WTC11 (cell line): ENCODE measurements at places on chromosomes 4 and X.

- no peak for DNase-seq
These were observed 38.7 kb upstream of the FGF2 start for GRCh38 chr4:122787940-122788339.

DNA sequence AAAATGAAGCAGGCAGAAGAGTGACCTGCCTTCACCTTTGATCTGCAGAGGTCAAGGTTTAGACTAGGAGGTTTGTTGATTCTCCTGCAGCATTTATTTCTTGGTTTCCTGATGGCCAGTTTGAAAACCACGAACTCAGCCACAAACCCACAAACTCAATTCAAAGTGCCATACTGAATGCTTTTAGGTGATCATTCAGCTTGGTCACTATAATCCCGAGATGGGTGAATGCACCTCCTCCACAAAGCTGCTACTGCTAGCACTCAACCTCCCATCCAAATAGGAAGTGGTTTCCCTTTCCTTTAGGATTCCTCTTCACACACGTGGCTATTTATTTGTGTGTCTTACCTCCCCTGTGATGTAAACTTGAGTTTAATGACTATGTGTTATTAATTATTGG lies 225.2 kb downstream of the MID1 start:
- DNase-seq: no peak

- no peak for DNase-seq
These were observed 162.7 kb downstream of the NAF1 start for GRCh38 chr4:163003979-163004378.

GRCh38 chr4:26385690-26386089 lies 64.9 kb downstream of the RBPJ start:
- no peak for DNase-seq

DNA sequence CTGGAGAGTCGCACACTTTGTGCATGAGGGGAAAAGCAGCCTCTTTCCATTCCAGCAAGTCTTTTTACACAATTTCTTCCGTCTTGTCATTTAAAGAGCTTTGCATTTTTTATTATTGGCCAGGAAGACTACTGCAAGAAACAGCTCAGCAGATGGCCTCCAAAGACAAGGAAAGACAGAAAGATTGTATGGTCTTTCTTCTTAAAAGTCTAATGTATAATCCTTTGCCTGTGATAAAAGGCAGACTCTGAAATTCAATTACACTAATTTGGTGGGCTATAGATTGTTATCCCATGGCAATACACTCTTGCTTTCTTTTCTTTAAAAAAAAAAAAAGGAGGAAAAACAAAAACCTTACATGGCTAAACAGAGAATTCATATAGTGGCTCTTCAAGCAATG lies 5.9 kb downstream of the CAPN6 start:
- no peak for DNase-seq

DNA sequence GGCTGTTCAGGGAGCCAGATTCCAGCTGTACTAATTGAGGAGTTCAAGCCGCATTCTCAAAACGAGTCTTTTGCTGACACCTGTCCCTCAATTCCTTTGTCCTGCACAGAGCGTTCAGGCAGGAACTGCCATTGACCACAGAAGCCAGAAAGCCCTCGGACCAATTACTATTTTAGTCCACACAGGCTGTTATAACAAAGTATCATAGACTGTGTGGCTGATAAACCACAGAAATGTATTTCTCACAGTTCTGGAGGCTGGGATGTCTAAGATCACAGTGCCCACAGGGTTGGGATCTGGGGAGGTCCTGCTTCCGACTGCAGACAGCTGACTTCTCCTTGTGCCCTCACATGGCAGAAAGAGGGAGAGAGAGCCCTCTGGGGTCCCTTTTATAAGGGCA lies 119.8 kb upstream of the ATP6AP2 start:
- no peak for DNase-seq

DNA sequence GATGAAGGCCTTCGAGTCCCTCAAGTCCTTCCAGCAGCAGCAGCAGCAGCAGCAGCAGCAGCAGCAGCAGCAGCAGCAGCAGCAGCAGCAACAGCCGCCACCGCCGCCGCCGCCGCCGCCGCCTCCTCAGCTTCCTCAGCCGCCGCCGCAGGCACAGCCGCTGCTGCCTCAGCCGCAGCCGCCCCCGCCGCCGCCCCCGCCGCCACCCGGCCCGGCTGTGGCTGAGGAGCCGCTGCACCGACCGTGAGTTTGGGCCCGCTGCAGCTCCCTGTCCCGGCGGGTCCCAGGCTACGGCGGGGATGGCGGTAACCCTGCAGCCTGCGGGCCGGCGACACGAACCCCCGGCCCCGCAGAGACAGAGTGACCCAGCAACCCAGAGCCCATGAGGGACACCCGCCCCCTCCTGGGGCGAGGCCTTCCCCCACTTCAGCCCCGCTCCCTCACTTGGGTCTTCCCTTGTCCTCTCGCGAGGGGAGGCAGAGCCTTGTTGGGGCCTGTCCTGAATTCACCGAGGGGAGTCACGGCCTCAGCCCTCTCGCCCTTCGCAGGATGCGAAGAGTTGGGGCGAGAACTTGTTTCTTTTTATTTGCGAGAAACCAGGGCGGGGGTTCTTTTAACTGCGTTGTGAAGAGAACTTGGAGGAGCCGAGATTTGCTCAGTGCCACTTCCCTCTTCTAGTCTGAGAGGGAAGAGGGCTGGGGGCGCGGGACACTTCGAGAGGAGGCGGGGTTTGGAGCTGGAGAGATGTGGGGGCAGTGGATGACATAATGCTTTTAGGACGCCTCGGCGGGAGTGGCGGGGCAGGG lies 568 bp downstream of the HTT start:
- DNase-seq: peak; percentile 71

DNA sequence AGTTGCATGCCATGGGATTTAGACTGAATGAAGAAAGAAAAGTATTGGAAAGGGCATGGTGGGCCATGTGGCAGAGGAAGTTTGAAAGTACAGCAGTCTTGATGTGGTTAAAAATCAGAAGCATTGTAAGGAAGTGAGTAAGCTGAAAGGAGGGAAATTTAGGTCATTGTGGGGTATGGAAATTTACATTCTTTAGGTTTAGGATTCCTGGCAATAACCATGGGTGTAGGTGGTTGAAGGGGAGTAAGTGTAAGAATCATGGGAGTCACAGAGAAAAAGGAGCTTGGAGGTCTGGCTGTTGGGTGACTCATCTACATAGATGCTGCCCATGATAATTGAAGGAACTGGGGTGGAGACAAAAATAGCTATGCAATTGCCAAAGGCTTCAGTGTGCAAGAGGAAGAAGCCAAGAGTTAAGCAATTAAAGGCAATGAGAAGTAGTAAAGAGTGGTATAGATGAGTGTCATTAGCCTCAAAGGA lies 243.8 kb upstream of the LDB2 start:
- no peak for DNase-seq

DNA sequence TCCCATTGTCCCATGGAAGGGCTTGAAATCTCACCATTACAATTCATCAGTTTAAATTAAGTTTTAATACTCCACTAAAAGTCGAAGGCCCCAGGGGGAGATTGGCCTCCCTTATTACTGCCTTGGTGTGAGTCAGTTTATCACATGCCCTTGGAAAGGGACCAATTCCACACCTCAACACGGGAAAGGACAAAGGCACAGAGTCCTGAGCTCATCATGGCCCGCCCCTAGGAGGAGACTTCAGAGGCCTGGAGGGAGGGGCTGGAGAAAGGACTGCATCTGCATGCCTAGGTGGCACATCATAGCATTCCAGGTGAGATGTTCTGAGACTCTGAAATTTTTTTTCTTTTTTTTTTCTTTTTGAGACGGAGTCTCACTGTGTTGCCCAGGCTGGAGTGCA lies 2.8 kb upstream of the SEL1L3 start:
- DNase-seq: peak; percentile 34

DNA sequence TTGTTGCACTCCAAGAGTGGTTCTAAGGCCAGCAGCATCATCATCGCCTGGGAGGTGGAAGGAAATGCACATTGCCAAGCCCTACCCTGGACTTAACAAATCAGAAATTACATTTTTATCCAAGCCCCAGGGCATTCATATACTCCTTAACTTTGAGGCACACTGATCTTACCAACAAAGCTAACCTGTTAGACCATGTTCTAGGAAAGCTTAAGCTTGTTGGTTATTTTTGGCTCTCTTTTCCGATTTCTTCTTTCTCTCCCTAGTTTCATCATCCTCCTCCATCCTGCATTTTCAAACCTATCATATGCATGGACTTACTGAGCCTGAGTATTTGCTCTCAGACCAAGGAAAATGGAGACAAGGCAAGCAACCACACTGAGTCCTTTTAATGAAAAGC lies 133.4 kb downstream of the OPHN1 start:
- no peak for DNase-seq

- no peak for DNase-seq
These were observed 376.9 kb upstream of the CTSO start for GRCh38 chr4:156330436-156331031.

DNA sequence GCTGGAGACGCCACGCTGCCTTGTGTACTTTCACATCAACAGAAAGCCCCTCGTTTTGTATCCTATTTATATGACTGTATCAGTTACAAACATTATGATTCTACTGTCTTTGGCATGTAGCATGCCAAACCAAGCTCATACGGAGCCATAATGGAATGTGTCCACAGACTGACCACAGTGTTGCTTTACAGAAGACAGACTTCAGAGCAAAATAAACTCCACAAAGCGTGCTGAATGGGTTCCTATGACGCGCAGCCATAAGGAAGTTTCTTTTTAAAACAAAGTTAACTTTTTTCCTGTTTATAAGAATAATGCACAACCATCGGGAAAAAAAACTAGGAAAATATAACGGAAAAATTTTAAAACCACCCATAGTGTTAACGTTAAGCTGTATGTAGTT lies 136.0 kb downstream of the STOX2 start:
- DNase-seq: no peak

- no peak for DNase-seq
These were observed 404.9 kb downstream of the ZNF674 start for GRCh38 chrX:46140272-46140671.

DNA sequence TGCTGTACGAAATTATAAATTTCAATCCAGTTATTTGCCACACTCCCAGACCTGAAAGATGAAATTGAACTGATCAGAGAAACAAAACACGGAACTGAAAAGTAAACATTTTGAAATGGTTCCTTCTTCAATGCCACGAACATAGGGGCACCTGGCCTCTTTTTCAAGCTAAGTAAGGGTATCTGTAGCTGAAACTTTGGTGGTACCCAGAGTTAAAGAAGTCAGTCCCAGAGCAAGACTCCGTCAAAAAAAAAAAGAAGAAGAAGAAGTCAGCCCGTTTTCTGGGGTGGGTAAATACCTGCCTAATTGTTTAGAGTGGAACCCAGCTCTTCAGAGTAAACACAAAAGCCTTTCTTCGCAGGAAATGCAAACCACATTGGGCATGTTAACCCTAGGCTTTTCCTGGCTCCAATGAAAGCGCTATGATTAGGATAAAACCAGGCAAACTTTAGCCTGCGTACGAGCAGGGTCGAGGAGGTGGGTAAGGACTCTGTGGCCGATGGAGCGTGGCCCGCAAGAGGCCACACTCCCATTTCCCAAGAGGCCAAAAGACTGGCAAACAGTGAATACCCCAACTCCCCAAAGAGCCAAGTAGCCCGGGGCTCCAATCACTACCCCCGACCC lies 1.3 kb downstream of the ANTXR2 start:
- no peak for DNase-seq

- DNase-seq: no peak
These were observed 622 bp downstream of the KLKB1 start for GRCh38 chr4:186227744-186228513.

GRCh38 chrX:108245462-108245861 lies 153.9 kb downstream of the ATG4A start:
- DNase-seq: no peak

- DNase-seq: peak; percentile 34
These were observed 105.3 kb downstream of the DHRSX start for GRCh38 chrX:2395261-2395992.

GRCh38 chrX:135931644-135932487 lies 38.4 kb downstream of the SAGE1 start:
- DNase-seq: peak; percentile 74

GRCh38 chr4:77310931-77311330 lies 153.9 kb downstream of the CCNG2 start:
- no peak for DNase-seq

DNA sequence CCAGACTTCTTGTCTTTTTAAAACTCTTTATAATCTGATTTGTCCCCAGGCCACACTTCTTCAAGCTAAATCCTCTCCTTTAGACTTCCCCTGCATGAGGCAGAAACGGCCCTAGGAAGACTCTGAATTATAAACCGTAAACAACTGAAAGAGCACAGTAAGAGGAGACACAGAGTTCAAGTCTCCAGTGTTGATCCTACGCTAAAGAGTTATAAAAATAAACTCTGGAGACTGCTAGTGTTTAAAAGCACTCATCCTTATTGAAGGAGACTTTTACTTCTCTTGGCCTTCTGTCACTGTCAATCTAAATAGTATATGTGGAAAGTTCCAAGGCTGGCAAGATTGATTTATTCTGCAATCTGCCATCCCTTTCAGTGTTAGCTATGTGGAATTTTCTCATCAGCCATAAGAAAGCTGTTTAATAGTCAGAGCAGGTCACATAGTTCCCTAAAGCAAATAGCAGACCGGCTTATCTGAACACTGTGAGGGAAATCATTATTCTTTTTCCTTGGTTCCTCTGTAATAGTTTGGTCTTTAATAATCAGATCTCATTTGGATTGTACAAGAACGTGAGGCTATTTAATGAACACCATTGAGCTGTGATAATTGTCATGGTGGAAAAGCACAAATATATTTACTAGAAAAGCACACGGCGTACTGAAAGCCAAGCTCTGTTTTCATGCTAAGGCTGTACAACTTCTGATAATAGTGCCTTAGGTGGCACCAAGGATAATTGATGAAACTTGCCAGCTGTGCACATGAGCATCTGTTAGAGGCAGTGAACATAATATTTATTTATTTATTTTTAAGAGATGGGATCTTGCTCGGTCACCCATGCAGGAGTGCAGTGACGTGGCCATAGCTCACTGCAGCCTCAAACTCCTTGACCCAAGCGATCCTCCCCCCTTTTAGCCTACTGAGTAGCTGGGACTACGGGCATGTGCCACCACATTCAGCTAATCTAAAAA lies 157.7 kb downstream of the CEP135 start:
- no peak for DNase-seq

GRCh38 chr4:28443801-28444412 lies 1583.3 kb downstream of the STIM2 start:
- DNase-seq: peak; percentile 52

GRCh38 chrX:17529151-17529745 lies 154.2 kb downstream of the NHS start:
- no peak for DNase-seq

DNA sequence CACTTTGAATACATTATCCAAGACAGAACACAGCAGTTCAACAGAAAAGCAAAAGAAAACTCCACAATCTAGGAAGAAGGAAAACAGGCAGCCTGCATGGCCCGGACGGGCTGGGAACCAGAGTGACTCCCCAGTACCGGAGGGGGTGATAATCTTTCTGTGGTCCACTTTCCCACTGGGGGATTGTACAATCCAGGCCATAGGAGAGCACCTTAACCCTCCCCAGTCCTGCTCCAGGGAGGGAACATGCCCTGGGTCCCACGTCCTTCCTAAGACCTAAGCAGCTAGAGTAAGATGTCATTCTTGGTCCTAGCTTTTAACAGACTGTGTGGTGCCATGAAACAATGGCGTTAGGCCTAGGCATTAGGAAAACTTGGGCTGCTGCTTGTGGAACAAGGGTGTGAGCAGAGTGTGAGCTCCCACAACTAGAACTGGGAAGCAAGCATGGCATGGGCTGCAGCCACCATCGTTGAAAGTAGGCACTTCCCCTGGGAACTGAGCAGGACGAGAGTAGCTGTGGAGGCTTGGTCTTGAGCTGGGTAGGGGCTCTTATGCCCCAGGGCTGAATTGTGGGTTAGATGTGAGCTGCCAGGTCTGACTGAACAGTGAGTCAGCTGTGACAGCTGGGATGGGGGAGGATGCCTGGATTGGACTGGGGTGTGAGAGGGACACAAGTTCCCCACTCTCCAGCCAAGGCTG lies 42.4 kb downstream of the NAT8L start:
- DNase-seq: no peak

- no peak for DNase-seq
These were observed 2.7 kb upstream of the FTHL17 start for GRCh38 chrX:31074522-31074921.
